ENCODE measurements at places on chromosomes 2 and 18.

DNA sequence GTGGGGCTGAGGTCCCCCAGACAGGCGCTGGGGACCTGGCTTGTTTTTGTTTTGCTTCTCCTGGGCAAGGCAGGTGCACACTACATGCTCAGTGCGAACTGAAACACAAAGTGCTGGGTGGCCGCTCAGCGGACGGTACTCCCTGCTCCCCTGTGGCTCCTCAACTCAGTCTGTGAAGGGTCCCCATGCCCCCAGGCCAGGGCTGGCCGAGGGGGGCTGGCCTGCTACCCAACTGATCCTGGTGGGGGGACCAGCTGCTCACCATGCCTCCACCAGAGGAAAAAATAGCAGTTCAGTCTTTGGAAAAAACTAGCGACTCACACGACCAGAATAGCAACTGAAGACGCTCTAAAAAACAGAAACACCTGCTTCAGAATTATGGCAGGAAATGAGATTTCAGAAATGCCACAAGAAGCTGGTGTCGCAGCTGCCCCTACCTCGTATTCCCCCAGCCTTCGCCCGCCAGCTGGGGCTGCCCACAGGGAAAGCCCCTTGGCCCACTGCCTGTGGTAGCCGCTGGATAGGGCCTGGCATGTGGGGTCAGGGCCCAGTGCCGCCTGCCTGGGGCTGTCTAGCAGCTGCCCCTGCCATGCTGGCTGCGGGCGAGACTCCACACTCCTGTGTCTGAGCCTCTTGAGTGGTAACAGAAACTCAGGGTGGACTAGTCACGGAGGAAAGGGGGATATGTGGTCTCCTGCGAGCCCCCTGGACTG lies 43.7 kb downstream of the MEX3C start:
- DNase-seq = peak; percentile 11

DNA sequence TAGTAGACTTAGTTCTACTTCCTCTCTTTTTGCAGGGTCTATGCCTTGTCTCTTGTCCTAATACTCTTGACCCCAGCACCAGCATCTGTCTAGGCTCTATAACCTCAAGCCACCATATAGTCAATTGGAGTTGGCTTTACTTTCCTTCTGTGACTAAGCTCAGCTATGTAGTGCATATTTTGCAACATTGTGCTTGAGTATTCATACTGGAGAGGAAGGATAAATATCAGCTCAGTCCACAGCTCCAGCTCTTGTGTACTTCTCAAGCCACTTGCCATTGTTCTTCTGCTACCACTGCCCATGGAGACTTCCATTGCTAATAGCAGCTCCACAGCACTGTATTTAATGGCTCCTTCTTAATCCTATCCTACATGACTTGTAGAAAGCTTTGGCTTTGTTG lies 35.5 kb upstream of the CD28 start:
- DNase-seq = no peak

- DNase-seq = no peak
Observed at GRCh38 chr18:48975120-48975816, 24.5 kb upstream of the SMAD7 start.

DNA sequence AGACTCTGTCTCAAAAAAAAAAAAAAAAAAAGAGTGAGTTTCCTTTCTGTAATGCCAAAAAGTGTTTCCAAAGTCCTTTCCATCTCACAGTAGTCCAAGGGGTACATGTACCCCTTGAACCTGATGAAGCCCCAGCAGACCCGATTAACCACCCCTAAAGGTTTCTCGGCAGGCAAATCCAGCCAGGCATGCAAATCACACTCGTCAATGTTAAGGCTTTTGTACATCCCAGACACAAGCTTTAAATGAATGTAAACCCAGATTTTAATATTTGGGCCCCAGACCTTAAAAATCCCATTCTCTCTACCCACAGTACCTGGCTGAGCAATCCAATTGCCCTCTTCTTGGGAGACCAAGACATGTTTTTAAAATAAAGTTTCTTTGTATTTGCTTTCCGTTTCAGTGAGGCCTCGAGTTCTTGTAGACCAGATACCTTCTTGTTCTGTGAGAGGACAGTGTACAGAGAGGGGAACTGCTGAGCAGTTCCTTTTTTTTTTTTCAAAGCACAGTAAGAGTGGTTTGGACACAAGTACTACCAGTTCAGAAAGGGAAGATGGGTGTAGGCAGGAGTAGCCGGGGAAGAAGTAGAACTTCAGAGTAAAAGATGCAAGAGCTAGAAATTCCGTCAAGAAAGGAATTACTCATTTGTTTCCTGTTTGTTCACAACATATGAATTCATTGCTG lies at the start of gene NLRC4:
TSS of gene NLRC4 (minus strand) at position 465 of the 684 bp plus-strand sequence. CDS start 8,111 bp downstream, outside the sequence.
- no peak for DNase-seq

- DNase-seq = no peak
Observed at GRCh38 chr2:162768656-162769055, 69.9 kb downstream of the KCNH7 start.

DNA sequence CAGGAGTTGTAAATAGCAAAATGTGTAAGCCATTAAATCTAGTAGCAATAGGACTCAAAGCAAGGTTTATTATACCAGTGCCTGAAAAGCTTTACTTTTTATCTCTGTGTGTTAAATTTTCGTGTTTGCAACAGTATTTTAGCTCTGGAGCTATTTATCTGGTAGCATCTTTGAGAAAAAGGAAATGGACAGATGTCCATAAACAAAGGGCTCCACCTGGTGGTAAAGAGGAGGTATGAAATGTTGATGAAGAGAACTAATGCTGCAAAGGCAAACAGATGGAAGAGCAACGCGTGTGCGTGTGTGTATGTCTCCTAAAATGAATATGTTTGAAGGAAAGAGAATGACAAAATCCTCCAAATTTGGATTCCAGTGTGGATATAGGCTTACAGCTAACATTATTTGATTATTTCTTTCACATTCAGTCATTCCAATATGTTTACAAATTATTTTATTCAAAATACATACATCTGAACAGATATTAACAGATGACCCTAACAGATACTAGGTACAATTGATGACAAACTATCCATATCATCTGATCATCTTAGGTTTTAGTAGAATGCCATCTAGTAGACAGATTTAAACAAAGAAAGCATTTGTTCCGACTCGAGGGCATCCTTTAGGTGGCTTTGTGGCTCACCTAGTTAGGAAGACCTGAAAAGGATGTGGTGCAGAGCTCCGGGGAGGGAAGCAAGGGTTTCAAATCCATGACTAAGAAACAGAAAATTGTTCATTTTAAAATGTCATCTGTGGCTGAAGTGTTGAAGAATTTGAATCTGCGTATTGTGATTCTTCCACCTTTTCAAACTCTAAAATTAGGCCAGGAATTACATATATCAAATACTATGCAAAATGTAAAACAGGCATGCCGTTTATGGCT lies 383.3 kb downstream of the MTX2 start:
- DNase-seq = no peak

DNA sequence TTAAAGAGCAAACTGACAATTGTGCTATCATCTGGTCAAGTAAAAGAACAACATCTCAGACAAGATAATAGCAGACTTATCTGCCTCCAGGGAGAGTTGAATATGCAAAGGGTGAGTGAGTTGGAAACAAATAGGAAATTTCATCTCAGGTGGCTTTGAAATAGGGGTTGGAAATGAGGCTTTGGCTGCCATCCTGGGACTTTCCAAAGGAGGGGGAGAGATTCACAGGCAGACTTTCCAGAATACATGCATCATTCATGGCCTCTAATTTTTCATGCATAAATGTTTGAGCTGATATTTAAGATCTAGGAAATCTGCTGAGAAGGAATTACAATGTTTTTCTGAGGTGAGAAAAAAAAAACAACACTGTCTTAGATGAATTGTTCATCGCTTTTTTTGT lies 300.5 kb downstream of the ALK start:
- no peak for DNase-seq

Measured in T-helper 22 cell (primary cell).